ENCODE measurements at places on chromosomes 1 and 21.

GRCh38 chr1:22784737-22785136, 74.1 kb downstream of the EPHB2 start:
- no peak for DNase-seq

- DNase-seq, result no peak
Measured at GRCh38 chr1:156993426-156994147, 52.0 kb downstream of the ARHGEF11 start.

DNA sequence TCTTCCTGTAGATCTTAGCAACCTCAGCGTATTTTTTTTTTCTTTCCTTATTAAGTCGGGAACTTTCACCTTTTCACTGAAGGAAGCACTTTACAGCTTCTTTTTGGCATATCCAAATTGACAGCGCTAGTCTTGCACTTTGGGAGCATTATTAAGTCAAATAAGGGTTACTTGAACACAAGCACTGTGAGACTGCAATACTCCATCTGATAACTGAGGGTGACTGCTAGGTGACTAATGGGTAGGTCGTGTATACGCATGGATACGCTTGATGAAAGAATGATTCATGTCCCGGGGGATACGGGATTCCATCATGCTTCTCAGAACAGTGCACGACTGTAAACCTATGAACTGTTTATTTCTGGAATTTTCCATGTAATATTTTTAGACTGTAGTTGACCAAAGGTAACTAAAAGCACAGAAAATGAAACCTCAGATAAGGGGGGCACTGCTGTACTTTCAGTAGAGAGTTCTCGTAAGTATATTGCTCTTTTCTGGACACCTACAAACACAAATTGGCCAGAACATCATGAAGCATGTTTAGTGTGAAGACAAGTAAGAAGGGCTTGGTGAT, 364.7 kb downstream of the SMYD3 start:
- no peak for DNase-seq

DNA sequence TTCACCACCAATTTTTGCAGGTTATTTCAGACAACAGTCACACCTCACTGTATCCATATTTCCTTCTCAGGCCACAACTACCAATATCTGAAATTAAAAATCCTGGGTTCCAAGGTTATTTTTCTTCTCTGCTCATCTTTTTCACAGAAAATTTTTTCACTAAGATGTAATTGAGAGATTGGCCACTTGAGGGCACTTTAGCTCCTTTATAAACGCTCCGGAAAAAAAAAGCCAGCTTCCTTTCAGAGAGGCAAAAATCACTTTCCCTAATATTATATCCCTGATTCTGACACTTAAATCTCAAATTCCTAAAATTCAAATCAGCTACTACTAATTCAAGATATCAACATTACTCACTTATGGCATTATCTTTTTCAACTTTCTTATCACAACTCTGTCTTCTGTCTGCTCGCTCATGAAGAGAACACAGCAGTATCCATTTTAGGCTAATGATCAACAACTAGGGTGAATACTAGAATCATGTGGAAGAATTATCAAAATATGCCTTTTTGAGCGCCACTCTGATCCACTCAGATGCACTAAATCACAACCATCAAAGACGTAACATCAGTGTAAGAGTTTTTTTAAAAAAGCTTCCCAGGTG, 101.4 kb upstream of the RGS1 start:
- DNase-seq, result no peak

GRCh38 chr1:62352387-62352786, 33.2 kb upstream of the KANK4 start:
- DNase-seq, result no peak

DNA sequence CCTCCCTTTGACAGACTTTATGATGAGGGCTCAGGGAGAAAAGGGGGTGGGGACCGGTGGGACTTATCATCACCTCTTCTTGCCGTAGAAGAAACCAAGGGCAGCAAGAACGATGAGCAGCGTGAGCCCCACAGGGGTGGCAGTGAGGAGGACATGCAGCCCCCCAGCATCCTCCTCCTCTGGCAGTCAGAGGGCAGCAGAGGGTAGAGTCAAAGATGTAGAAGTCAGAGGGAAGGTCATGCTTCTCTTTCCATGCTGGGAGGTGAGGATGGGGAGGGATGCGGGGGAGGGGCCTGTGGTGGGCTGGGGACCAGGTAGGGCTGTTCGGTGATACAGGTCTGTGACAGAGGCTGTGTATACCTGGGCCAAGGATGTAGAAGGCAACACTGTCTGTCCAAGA, 14.8 kb downstream of the INSRR start:
- no peak for DNase-seq

GRCh38 chr1:10958614-10959013, 53.8 kb upstream of the TARDBP start:
- no peak for DNase-seq

GRCh38 chr21:46650476-46651098, 15.1 kb downstream of the PRMT2 start:
- DNase-seq, result no peak

DNA sequence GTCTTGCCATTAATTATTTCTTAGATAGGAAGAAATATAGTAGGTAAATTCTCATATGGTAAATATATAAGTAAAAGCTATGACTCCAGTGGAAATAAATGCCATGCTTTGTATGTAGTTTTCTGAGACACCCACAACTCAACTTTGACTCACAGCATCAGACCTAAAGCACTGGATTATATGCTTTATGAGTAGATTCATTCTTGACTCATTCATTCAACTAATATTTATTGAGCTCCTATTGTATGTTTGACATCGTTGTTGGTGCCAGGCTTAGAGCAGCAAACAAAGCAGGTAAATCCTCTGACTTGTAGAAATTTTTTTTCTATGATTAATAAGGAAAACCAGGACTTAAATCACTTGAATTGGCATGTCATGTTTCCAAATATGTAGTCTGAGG, 211.4 kb downstream of the PTPRC start:
- no peak for DNase-seq
